ENCODE measurements at places on chromosomes 12 and 14.

DNA sequence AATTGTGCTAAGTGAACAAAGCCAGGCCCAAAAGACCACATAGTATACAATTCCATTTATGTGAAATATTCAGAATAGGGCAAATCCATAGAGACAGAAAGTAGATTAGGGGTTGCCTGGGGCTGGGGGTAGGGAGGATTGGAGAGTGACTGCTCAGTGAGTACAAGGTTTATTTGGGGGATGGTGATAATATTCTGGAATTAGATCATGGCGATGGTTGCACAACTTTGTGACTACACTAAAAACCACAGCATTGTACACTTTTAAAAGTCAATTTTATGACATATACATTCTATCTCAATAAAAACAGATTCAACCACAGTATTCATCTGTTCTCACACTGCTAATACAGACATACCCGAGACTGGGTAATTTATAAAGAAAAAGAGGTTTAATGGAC lies 68.7 kb upstream of the MAP1LC3B2 start:
- DNase-seq = no peak

GRCh38 chr14:44712024-44712815 lies 205.1 kb upstream of the FSCB start:
- no peak for DNase-seq

DNA sequence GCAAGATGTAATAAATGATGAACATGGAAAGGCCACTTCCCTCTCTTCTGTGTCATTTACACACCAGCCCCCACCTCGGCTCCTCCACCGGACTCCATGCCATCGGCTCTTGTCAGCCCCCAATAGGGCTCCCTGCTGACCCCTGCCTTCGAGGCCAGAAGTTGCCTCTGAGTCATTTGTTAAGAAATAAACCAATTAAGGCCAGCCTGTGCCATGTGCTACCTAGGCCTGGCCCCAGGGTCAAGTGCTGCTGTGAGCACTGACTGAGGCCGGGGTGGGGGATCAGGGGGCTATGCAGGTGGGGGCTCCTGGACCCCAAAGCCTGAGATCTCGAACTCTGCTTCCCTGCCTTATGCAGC lies 53.2 kb downstream of the TESC start:
- no peak for DNase-seq

GRCh38 chr14:92755495-92755894 lies 7.1 kb upstream of the LGMN start:
- DNase-seq = no peak

DNA sequence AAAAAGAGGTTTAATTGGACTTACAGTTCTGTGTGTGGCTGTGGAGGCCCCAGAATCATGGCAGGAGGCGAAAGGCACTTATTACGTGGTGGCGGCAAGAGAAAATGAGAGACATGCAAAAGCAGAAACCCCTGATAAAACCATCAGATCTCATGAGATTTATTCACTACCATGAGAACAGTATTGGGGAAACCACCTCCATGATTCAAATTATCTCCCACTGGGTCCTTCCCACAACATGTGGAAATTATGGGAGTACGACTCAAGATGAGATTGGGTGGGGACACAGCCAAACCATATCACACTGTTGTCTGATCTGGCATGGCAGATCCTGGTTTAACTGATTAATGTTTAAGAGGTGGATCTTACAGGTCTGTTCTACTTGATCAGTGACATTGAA lies 5.6 kb downstream of the DDX47 start:
- DNase-seq = no peak
